Hypothalamus (tissue), 51 donors: ENCODE measurements at places on chromosomes 7 and 10.

GRCh38 chr7:87344446-87344845, 1.0 kb upstream of the CROT start:
- no peak for DNase-seq

DNA sequence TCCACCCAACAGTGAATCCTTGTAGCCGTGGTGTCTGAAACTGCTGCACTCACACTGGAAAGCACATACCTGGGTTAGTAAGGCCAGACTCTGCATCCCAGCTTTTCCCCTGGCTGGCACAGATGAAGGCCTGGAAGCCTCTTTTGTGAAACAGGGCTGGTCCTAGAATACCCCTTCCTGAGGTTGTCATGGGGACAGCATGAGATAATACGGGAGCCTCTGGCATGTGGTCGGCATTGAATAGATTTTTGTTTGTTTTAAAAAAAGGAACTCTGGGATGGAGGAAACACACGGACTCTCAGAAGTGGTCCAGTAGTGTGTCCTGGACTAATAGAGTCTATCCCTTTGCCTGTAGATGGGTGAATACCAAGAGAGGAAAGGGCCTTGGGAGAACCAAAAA, 129.7 kb downstream of the TMEM178B start:
- DNase-seq = no peak

- no peak for DNase-seq
These were observed 625.3 kb downstream of the CNTNAP2 start for GRCh38 chr7:146741911-146742310.

DNA sequence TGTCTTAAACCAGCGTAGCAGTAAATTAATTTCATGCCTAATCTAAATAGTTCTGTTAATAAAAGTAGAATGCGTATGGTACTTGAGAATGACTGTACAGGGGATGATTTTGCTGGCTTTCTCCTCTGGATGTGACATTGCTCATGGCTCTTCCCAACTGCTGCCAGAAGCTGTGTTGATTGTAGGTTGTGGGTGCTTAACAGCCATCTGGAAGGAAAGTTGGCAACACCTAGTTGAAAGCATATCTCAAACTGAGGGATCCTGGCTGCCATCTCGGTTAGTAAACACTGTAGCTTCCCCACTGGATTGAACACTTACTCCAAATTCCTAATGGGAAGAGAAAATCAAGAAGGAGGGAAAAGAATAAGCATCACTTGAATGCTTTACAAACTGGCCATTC, 130.9 kb downstream of the NXPH1 start:
- no peak for DNase-seq

GRCh38 chr7:38215115-38215514, 37.1 kb downstream of the STARD3NL start:
- no peak for DNase-seq

- DNase-seq = no peak
These were observed 252.6 kb upstream of the SMIM30 start for GRCh38 chr7:113370910-113371309.

DNA sequence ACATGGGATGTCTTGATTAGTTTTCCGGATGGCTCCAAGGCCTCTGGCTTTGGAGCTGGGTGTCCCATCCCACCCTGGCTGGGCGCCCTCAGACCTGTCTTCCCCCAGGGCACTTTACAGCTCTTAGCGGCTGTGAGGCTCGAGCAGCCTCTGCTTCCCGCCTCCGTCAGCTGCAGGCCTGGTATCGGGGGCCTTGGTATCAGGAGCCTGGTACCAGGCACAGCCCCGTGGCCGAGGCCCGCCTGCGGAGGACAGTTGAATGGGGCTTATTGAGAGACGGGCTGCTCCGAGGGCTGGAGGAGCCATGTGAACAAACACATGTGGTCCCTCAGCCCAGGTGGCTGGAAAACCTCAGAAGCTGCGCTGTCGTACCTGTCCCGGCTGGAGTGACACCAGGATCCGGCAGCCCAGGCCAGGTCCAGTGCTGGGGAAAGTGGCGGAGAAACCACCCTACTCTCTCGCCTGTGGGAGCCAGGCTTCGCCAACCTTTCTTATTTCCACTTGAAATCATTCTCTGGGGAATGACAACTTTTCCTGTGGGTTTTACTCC, 23.9 kb upstream of the AP5Z1 start:
- peak; percentile 69 for DNase-seq

DNA sequence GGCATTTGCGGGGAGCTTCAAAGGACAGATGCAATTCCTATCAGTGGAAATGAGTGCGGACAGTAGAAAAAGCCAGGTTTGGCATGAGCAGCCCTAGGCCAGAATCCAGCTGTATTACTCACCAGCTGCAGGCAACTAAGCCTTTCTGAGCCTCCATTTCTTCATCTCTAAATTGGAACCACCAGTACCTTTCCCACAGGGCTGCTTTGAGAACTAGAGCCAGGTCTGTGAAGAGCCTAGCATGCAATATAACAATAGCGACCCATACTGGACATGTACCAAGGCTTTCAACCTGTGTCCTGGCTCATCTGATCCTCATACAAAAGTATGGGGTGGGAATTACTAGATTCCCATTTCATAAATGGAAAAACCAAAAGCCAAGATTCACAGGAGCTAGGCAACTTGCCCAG, 101.0 kb downstream of the GSAP start:
- no peak for DNase-seq

- peak; percentile 13 for DNase-seq
These were observed 236.5 kb downstream of the SKAP2 start for GRCh38 chr7:26627891-26628341.
